M059J (cell line): ENCODE measurements at places on chromosomes 1 and 21. TPM values are rescaled to one million over a fixed set of nuclear protein-coding genes. Genes with fewer than 3 reads are reported as not detected.

Gene LRRC53
- not detected in 2 replicates for total RNA-seq

Gene ATF3
- 5.1 and 6.0 TPM in 2 replicates for total RNA-seq

Gene AADACL4
- not detected in 2 replicates for total RNA-seq

Gene PODN
- not detected in 2 replicates for total RNA-seq

Gene CHRM3
- 0.20 and 1.2 TPM in 2 replicates for total RNA-seq

Gene HOOK1
- 0.07 TPM in 1 of 2 replicates, not detected in the other for total RNA-seq

Gene C1orf56
- 2.3 and 3.6 TPM in 2 replicates for total RNA-seq
